Activated CD8-positive, alpha-beta memory T cell treated with anti-CD3 and anti-CD28 coated beads, Interleukin-2, amount 50 U/mL, for 4 hours (primary cell): ENCODE measurements at places on chromosomes 16 and 17.

DNA sequence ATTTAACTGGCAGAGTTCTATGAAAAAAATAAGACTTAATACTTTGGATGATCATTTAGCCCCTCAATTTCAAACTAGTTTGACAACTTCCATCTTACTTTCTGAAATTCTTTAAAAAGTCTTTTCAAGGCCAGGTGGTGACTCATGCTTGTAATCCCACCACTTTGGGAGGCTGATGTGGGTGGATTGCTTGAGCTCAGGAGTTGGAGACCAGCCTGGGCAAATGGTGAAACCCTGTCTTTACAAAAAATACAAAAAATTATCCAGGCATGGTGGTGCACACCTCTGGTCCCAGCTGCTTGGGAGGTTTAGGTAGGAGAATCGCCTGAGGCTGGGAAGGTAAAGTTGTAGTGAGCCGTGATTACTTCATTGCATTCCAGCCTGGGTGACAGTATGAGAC, 154.4 kb downstream of the TANC2 start:
- no peak for DNase-seq

DNA sequence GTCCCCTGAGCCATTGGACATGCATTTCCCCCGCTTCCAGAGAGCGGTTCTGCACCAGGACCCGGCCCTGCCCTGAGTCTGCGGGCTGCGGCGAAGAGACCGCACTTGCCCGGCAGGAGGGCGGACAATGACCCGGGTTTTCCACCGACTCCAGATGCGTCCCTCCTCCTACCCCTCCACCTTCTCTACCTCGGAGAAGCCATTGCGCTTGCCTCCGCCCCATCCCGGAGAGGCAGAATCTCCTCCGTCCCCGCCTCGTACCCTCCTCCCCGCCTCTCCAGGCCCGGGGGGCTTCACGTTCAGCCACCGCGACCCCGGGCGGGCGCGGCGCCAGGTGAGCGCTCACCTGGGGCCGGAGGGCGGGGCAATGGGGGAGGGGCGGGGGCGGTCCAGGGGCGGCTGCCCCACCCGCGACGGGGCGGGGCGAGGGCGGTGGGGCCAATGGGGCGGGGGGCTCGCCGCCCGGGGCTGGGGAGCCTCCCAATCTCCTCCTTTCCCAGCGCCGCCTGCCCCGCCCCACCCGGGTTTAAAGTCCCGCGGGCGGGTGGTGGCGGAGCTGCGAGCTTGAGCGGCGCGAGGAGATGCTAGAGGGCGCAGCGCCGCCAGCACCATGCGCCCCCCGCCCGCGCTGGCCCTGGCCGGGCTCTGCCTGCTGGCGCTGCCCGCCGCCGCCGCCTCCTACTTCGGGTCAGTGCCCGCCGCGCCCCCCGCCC, at the start of gene WNT9B:
TSS of gene WNT9B (plus strand) at position 555 of the 713 bp plus-strand sequence. CDS start at position 611, 56 bp downstream.
- DNase-seq, result no peak

DNA sequence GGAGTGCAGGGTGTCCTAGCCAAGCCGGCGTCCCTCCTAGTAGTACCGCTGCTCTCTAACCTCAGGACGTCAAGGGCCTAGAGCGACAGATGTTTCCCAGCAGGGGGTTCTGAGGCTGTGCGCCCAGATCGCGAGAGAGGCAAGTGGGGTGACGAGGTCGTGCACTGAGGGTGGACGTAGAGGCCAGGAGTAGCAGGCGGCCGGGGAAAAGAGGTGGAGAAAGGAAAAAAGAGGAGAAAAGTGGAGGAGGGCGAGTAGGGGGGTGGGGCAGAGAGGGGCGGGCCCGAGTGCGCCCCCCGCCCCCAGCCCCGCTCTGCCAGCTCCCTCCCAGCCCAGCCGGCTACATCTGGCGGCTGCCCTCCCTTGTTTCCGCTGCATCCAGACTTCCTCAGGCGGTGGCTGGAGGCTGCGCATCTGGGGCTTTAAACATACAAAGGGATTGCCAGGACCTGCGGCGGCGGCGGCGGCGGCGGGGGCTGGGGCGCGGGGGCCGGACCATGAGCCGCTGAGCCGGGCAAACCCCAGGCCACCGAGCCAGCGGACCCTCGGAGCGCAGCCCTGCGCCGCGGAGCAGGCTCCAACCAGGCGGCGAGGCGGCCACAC, at the start of gene MMP2:
TSS of gene MMP2 (plus strand) at position 372 of the 603 bp plus-strand sequence. CDS start 282 bp downstream, outside the sequence.
- DNase-seq, result no peak

- DNase-seq, result no peak
These were observed 380.0 kb upstream of the XYLT1 start for GRCh38 chr16:17850581-17851250.

- DNase-seq, result peak; percentile 78
These were observed 12.0 kb downstream of the TBC1D24 start for GRCh38 chr16:2486645-2487516.

GRCh38 chr17:58092797-58093385, 9.7 kb downstream of the DYNLL2 start:
- no peak for DNase-seq

- DNase-seq, result no peak
These were observed 81.0 kb upstream of the MYOCD start for GRCh38 chr17:12584727-12585126.

DNA sequence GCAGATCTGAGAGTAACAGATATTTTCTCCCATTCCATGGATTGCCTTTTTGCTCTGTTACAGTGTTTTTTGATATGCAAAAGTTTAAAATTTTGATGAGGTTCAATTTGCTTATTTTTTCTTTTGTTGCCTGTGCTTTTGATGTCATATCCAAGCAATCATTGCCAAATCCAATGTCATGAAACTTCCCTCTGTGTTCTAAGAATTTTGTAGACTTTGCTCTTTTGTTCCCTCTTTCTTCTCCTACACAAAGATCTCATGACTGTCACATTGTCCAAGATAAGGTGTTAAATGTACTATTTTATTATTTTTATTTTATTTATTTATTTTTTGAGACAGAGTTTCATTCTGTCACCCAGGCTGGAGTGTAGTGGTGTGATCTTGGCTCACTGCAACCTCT, 18.9 kb upstream of the KCNH6 start:
- DNase-seq, result no peak

GRCh38 chr17:970364-970763, 9.2 kb downstream of the NXN start:
- DNase-seq, result no peak

DNA sequence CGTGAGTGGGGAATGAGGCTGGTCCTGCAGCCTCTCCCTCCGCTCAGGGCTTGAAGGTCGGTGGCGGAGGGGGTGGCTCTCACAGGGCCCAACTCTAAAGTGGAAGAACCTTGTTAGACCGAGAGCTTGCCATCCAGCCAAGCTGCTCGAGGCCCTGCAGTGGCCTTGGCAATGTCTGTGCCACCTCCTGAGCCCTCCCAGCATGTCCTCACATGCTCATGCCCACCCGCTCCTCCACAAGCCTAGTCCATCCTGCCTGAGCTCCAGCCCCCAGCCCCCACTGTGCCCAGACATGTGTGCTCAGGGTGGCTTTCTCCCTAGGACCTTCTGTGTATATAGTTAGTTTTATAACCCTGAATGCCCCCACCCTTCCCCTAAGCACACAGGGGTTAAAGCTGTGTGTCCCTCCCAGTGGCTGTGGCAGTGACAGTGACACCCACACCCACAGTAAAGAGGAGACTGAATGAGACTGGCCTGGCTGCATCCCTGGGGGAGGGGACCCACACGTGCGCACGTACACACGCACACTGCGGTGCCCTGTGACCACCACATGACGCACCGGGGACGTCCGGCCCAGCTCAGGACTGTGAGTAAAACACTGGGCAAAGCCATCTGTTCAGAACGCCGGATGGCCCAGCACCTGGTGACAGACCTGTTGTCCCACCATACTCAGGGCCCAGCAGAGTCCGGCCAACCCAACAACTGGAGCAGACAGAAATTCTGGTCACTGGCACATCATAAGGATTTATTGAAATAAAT, 15.6 kb downstream of the PDK2 start:
- DNase-seq, result no peak

DNA sequence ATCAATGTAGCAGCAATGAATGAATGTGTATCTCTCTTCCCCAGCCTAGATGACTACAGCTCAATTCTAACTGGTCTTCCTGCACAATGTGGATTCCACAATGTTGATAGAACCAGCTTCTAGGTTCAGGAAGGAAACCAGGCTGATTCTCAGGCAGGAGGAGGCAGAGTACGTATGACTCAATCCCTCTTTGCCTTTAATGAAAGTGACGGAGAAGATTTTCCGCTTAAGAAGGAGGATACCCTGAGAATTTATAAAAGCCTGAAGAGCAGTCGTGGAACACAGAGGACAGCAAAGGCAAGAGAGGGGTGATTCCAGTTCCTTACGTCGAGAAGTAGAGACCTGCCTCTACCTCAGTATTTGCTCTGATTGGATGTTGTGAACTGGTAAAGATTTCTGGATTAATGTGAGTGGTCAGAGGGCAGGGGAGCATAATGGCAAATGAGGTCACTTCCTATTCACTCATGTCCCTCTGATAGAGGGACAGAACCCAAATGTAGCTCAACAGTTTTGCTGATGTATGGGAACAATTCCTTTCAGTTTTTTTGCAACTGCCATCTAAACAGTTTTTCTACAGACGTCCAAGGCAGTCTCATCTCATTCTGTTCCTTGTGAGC, 15.0 kb upstream of the SLC16A11 start:
- no peak for DNase-seq

DNA sequence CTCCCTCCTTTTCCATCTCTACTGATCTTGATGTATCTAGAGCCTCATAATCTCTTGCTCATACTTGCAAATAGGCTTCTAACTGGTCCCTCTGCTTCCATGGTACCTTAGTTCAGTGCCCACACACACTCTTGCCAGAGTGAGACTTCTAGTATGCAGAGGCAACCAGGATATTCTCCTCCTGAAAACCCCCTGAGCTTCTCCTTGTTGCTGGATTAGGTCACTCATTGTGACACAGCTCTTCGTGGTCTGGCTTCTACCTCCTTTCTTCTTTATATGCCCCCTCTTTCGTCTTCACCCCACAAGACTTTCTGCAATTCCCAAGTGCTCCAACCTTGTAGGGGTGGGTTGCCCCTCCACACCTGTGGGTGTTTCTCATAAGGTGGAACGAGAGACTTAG, 2.5 kb upstream of the FAM20A start:
- DNase-seq, result no peak

- DNase-seq, result peak; percentile 79
These were observed at the start of gene LAT for GRCh38 chr16:28984619-28985135. Gene LAT (plus strand): TSS chr16:28985052. CDS start chr16:28985418, 366 bp downstream.

DNA sequence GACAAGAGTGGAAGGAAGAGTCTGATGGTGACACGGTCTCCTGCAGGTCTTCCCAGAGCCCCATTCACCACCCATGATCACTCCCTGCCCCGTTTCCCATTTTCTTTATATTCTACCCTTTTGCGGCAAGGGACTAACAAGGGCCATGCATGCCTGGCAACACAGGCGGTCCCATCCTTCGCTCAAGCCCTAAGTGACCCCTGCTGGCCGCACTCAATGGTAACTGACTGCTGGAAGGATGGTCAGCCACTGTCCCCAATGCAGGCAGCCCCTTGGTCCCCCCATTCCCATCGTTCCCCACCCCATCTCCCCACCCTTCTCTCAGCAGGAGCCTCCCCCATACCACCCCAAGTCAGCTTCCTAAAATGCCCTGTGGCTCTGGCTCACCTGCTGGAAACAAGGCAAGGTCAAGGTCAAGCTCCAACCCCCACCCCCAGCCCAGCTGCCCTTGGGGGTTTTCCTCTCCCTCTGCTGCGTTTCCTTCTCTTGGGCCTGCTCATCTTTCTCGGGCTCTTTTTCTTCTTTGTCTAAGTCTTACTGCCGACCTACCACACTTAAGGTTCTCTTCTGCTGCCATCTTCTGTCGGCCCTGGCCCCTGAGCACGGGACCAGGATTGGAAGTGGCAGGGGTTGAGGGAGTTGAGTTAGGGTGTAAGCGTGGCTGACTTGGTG, 116.0 kb downstream of the RPTOR start:
- DNase-seq, result no peak

DNA sequence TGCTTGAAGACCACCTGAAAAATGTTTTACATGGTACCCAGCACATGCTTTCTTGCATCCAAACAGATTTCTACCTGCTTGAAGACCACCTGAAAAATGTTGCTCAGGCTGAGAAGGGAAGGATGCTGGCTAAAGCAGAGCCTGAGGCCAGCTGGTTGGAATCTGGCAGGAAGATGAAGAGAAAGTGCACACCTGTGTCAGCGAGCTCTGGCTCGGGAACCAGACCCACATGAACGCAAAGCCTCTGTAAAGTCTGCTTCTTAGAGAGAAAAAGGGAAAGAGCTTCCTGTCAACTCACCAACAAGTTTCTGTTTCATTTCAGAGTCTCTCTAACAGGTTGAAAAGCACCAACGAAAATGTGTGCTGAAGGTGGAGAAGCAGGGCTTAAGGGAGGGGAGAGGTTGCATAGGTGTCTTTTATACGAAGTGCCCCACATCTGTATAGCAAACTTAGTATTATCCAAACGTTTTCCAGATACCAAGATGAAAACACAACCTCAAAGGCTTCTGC, 226.0 kb downstream of the TOX3 start:
- no peak for DNase-seq

DNA sequence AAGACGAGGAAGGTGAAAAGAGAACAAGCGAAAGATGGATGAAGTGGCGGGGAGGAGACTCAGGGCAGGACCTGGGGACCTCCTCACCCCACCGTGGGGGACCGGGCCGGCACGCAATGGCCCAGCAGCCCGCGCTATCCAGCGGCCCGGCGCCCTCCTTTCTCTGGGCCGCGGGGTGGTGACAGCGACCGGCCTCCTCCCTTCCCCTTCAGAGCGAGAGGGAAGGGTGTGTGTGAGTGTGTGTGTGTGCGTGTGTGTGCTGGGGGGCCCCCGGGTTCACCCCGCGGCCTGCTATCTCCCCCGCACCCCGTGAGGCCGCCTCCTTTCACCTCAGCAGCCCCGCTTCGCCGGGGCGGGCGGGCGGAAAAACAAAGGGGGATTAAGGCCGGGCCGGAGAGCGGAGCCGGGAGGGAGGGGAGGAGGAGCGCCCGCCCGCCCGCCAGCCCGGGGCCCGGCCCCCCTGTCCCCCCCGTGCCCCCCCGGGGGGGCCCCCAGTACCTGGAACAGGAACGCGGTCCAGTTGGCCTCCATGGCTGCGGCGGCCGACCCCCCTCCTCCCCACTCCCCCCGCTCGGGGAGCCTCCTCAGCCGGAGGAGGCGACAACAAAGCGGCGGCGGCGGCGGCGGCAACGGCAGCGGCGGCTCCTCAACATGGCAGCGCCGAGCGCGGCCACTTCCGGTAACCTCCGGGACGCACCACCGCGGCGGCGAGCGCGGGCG, at the start of gene VEZF1:
TSS of gene VEZF1 (minus strand) at position 674 of the 720 bp plus-strand sequence. CDS start at position 531, 143 bp downstream.
- peak; percentile 77 for DNase-seq

GRCh38 chr17:33291248-33292200, 1.6 kb downstream of the ASIC2 start:
- DNase-seq, result no peak

GRCh38 chr17:51154176-51154575, 817 bp downstream of the NME1 start:
- DNase-seq, result no peak
